ENCODE measurements at places on chromosomes 7 and 10.

- no peak for DNase-seq
Measured at GRCh38 chr7:120799813-120800475, 58.0 kb downstream of the TSPAN12 start.

- no peak for DNase-seq
Measured at GRCh38 chr10:77291596-77292505, 345.8 kb downstream of the KCNMA1 start.

DNA sequence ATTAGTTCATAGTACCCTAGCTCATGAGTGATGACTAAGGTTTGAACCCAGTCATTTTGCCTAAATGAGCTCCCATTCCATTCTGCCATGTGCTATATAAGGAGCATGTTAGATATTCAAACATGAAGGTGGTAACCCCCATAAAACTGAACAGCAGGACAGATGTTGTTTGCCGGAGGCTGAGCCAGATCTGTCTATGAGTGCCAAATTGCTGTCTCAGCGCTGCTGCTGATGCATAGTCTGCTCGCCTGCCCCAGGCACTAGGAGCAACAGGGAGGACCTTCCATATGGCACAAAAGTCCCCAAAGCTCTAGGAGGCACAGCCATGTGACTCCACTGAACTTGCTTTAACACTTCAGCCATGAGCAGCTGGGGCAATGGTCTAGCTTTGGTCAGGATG, 466.0 kb upstream of the GHITM start:
- DNase-seq, result no peak

GRCh38 chr10:84588971-84589370, 260.6 kb downstream of the CCSER2 start:
- no peak for DNase-seq

GRCh38 chr10:126247446-126247975, 140.8 kb downstream of the ADAM12 start:
- no peak for DNase-seq

GRCh38 chr10:93710333-93710909, 8.0 kb upstream of the FRA10AC1 start:
- DNase-seq, result no peak

- DNase-seq, result no peak
Measured at GRCh38 chr10:36676756-36677430, 448.5 kb upstream of the ANKRD30A start.

GRCh38 chr10:17216217-17216900, 11.7 kb upstream of the VIM start:
- no peak for DNase-seq

GRCh38 chr10:128073890-128074289, 52.3 kb downstream of the MKI67 start:
- DNase-seq, result no peak

DNA sequence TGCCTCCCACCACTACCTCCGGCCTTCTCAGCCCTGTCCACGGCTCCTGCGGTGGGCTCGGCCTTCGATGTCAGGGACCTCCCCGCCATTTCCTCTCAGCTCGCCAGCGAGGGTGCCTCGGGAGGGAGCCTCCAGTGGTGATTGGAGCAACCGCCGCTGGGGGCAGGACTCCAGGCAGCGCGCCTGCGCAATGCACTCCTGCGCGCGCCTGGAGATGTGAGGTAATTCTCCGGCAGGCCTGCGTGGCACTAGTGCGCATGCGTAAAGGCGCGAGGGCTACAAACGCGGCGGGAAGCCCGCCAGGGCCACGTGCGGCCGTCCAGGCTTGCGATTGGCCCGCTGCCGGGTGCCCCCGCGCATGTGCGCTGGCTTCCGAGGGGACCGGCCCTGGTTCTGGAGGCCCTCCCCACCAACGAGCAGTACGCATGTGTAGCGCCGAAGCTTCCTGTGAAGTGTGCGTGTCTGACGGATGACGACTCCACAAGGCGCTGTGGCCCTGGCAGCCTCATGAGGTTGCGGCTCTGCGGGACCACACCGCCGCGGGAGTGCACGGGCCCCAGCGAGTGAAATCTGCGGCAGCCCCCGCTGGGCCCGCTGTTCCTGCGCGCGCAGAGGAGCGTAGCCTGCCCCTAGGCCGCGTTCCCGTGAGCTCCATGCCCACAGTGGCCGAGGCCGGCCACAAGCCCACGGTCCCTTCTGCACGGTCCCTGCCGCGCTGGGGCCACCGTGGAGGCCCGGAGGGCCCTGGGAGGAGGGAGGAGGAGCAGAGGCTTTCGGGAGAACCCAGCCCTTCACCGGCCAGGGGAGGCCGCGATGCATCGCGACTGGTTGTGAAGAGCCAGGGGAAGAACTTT, at the start of gene SYCE1:
Gene SYCE1, minus strand, starts transcription at position 143 of the 854 bp plus-strand sequence. Its CDS starts 54 bp downstream, at position 89.
- no peak for DNase-seq

Data from CMK (cell line).